ENCODE measurements at places on chromosomes 12 and 14.

DNA sequence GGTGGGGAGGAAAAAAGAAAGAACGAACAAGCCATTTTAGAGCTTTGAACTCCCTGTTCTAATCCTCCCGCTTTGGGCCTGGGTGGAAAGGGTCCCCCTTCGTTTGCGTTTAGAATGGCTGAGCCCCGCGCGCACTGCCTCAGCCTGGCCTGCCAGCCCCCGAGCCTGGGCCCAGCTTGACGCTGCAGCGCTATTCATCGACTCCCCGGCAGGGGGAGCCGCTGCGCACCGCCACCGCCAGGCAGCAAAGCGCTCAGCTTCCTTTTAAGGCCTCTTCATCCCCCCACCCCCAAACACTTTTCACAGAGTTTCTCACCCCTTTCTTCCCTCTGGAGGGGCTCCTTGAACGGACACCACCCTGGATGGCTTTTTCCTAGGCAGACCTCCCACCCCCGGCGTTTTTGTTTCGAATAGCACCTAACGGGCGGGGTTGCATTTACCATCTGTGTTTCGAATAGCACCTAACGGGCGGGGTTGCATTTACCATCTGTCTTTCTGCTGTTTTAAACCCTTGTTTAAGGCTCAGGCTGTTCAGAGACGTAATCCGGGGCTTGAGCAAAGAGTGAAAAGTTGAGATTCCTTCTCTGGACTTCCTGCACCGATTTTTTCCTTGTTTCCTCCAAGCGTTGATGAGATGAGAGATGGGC is 56.4 kb upstream of the PIWIL1 start:
- no peak for DNase-seq

- DNase-seq = no peak
Measured at GRCh38 chr12:10220398-10221077, 7.9 kb downstream of the GABARAPL1 start.

DNA sequence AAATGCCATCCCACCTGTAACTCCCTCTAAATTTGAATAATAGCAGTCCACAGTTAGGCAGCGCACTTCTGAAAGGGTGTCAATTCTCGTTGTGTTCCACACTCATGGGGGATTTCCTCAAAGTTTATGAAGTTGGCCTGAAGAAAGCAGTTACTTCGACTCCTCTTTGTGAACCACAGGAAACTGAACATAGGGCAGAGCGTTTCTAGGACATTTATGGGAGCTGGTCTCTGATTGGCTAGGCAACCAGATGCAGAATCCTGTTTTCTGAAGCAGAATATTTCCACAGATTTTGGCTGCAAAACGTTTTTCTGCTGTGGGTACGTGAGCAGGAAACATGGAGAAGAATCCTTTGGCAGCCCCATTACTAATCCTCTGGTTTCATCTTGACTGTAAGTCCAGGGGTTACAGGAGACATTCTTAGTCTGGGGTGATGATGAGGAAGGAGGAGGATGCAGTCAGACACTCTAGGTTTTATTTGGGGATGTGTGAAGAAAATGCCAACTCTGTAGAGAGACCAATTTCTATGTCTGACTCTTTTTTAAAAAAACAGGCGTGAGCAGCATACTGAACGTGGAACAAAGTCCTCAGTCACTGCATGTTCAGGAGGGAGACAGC is 431.5 kb upstream of the OR4E1 start:
- DNase-seq = no peak

- no peak for DNase-seq
Measured at GRCh38 chr12:121252712-121253345, 42.9 kb downstream of the P2RX4 start.

- no peak for DNase-seq
Measured at GRCh38 chr14:89650077-89650978, 233.3 kb upstream of the FOXN3 start.

- DNase-seq = no peak
Measured at GRCh38 chr14:31484754-31485153, 3.1 kb downstream of the GPR33 start.

DNA sequence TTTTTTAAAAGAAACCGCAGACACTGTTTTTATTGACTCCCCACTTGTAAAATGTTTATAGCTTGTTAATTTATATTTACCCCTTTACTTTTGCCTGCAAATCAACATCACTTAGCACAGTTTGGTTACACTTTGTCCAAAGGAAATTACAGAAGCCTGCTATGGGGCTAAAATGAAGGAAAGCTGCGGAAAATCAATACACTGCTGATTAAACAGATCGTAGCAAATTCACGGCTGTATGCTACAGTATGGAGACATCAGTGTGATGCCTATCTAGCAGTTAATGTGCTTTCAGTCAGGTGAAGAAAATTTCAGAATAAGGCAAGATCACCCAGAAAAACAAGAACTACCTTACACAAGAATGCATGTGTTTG is 110.0 kb downstream of the FOXG1 start:
- peak; percentile 67 for DNase-seq

DNA sequence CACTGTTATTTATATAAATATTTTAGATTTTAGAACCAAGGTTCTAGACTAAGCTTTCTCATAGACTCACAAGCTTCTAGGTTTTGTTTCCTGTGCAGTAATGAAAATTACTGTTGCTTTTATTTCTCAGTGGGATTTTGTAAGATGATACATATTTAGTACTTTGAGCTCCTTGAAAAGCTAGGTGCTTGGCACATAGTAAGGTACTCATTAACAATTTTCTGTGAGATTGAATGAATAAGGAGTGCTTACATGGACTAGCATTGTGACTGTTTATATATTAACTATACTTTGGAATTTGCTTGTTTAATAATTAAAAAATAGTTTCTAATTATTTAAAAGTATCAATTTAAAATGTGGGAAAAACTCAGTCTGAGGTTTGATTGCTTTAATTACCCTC is 85.7 kb downstream of the MIA2 start:
- no peak for DNase-seq

GRCh38 chr14:80776186-80776585 is 165.4 kb downstream of the CEP128 start:
- DNase-seq = no peak

DNA sequence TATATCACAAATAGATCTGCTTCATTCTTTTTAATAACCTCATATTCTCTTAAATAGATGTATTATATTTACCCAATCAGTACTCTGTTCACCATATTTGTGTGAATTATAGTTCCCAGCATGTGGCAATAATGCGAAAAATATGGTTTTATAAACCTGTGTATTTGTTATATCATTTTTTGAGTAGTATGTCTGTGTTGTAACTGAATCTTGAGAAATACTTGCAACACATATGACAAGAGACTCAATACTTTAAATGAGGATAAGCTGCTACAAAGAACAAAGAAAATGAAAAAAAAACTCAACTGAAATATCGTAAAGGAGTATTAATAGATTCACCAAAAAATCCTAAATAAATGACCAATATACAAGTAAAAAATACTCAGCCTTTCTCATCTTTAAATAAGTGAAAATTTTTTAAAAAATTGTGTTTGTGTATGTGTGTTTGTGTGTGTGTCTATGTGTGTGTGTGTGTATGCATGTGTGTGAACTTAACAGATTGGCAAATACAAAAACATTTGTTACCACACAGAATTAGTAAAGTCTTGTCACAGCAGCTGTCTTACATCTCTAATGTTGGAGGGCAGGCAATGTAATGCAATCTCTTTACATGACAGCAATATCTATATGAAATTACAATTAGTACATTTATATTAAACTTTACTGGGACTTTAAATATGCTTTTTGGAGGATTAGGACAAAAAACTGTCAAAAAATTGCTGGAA is 441.9 kb upstream of the MGAT4C start:
- DNase-seq = no peak

- peak; percentile 13 for DNase-seq
Measured at GRCh38 chr14:47044841-47045240, 393.3 kb upstream of the RPL10L start.

GRCh38 chr12:67025543-67026114 is 243.5 kb upstream of the CAND1 start:
- peak; percentile 37 for DNase-seq

DNA sequence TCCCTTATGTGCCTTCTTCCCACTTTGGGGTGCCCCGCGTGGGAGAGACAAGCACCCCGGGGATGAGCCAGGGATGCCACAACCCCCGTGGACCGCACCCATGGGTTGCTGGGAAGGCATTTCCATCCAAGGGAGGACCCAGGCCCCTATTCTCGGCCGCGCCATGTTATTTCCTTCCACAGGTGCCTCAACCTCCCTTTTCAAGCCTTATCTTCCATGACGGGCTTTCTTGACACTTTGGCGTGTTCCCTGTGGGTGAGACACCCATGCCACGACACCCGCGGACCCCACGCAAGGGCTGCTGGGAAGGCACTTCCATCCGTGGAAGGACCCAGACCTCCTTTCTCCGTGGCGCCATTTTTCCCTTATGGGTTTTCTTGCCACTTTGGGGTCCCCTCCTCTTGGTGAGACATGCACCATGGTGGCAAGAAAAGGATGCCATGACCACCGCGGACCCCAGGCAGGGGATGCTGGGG is 269.2 kb downstream of the ALG10 start:
- no peak for DNase-seq

GRCh38 chr14:73457041-73457923 is 1.1 kb downstream of the NUMB start:
- DNase-seq = no peak

DNA sequence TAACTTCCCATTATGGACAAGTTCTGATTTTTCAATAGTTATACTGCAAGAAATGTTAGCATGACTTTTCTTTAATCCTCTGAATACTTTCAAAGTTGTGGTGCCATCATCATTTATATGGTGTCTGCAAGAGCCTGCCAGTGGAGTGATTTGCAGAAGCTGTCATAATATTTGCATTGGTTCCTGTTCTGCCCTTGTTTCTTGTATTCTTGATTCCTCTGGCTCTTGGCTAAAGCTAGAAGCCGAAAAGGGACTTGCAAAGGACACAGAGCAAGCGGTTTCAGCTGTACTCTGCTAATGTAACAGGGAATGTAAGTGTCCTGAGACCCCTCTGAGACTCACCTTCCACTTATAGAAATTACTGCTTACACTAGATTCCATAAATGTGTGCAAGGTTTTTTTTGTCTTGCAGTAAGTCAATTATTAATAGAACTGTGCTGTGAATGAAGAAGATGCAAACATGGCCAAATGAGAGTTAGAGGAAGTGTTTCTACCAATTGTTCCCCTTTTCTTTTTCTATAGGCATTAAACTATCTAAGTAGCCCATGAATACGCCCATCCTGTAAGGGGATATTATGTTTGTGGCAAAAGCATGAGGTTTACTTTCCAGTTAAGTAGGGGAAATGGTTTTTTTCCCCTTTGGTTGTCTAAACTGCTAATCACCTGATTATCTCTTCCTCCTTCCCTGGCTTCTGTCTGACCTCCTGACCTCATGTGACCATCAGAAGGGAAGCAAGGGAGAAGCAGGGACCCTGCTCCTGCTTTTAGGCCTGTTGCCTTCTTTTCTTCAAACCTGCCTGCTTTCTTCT is 5.3 kb downstream of the DYRK4 start:
- no peak for DNase-seq

DNA sequence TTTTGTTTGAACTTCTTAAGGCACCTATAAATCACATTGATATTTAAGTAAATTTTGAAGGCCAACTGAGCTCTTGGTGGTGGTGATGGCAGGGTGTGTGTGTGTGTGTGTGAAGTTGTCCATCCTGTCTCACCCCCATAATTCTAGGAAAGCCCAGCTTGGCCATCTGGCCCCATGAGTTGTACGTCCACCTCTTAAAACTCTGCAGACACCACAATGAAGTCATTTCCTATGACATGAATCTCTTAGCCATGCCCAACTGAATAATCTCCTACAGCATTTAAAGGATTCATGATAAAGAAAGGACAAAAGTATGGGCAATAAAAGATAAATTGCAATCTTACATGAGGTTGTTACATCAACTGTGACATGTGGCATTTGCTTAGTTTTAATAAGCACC is 123.4 kb downstream of the TTC7B start:
- DNase-seq = no peak

DNA sequence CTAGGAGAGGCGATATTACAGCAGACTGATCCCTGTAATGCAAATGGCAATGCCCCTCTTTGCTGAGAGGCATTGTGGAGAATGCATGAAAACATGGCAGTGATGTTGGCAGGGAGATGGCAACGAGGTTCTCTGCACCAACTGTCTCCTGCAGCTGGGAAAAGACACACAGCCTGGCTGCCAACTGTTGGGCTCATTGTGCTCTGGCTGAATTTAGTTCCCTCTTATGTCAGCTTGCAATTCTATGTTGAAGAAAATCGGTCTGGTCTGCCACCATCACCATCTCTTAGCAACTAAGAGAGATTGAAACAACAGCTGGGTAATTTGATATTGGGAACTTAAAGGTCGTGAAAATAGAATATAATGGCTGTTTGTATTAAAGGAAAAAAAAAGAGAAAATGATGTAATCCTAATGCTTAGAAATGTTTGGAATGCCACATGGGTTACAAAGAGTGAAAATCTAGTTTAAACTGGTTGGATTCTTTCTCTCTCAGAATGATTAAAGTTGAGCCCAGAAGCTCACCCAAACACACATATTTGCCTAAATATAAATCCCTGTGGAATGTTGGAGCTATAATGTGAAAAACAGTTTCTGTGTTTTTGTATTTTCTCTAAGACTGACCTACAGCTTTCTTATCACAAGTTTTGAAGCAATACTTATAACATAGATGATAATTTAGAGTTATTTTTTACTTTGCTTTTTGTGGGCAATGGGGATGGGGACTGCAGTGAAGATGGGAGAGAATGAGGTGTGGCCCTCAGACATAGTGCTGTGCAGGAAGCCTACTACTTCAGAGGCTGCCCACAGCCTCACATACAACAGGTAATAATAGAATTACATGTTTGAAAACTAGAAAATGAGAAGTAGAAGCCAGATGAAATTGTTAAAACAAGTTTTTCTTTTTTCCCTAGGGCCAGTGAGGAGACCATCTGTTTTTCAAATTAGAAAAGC is 143.7 kb downstream of the AKAP6 start:
- peak; percentile 1 for DNase-seq

- DNase-seq = no peak
Measured at GRCh38 chr14:72906316-72906715, 12.4 kb upstream of the DPF3 start.

GRCh38 chr12:99680276-99680675 is 32.7 kb downstream of the GARIN6 start:
- DNase-seq = no peak

- DNase-seq = peak; percentile 85
Measured at GRCh38 chr12:41277100-41277945, 89.2 kb downstream of the PDZRN4 start.

DNA sequence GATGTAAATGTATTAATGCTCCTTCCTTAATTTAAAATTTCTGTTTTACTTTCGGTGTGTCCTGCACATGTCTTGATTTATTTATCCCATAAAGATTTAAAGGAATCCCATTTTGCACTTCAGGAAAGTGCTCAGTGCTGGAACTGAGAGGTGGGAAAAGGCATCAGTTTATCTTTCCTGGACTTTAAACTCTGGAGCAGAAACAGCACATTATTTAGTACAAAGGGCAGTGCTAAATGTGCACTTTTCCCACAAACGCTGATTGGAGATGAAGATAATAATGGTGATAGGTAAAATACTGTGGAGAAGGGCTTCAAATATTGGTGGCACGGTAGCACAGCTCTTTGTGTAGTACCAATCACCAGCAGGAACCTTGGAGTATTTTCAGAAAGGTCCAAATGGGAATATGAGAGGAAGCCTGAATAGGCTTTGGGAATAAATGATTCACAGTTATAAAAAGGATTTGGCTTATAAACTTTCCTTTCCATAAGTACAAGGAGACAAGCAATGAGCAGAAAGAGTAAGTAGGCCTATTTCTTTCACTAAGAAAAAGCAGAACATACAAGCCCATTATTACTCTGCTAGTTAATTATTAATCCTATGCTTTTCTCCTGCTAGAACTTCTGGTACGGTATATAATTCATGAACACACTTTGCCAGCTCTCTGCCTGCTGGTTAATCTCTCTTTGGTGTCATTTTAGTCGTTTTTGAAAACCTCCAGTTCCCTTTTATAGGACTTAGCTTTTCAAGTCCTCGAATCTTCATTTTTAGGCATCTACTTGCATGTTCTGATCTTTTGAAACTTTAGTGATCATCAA is 58.3 kb downstream of the SLC15A5 start:
- no peak for DNase-seq
